ENCODE measurements at places on chromosomes 2 and 18. TPM values are rescaled to one million over a fixed set of nuclear protein-coding genes. Genes with fewer than 3 reads are reported as not detected.

GRCh38 chr2:151522556-151522955, 112.9 kb downstream of the RIF1 start:
- DNase-seq = no peak

GRCh38 chr18:26710470-26711096, 154.9 kb downstream of the AQP4 start:
- DNase-seq = no peak

DNA sequence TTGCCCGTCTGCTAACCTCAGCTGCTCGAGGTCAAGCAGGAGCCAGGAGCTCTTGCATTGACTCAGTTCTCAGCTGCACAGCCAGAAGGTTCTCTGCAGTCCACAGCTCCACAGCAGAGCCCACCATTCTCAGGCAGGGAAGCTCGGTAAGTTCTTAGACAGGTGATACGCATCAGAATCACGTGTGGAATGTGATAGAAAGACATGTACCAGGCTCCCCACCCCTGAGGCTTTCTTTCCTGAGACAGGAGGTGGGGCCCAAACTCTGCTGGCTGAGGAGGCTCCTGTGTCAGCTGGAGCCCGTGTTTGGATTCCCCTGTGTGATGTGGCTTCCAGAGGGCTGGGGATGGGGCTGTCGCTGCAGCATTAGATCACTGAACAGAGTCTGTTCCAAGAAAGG, 28.0 kb downstream of the DIPK1C start:
- no peak for DNase-seq

DNA sequence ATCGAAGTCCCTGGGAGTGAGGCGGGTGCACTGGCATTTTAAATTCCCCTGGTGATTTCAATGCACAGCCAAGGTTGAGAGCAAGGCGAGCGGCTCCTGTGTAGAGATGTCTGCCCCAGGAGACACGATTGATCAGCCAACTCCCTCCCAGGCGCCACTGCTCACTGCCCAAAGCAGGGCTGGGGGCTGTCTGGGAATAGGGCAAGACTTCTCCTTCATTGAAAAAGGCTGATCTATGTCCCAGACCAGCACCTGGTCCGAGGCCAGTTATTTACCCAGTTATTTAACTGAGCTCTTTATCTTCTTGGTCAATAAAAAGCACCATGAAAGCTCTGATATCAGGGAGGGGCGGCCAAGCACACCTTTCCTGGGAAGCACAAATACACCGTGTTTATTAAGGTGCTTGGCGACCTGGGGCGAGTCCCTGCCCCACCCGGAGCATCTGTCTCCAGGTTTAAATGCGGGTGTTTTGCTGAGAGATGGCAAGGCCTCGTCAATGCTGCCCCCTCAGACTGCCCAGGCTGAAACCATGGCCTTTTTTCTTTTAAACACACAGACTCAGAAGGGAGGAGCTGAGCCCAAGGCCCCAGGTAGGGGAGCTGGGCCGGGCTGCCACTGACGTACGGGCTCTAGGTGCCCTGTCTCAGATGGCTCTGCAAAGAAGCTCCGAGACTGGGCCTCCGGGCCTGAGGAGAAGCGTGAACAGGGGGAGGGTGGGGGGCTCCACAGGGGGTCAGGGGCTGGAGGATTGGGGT, 73.9 kb upstream of the HPCAL1 start:
- DNase-seq = peak; percentile 81

DNA sequence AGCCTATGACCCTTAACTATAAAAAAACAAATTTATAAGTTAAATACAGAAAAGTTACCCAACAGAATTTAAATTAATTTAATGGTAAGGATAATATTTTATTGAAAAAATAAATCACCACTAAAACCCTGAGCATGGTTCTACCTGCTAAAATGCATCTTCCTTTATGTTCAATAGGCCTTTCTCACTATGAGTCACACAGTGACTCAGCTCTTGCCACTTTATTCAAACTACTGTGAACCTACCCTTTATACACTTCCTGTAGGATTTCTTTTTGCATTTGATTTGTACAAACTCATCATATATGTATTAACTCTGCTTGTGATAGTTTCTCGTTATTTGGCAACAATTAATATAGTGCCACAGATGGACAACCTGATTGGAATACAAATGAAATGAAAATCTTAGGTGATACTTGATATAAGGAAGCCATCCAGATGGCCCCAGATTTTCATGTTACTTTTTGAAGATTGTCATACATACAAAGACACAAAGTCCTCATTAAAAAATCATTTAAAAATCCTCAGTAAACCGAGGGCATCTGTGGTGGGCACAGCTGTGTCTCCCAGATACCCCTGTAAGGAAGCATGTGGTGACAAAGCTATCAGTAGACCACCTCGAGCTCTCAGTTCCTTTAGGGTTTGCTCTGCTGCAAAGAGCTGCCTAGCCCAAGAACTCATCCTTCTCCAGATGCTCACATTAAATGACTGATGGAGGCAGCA, 55.2 kb upstream of the COBLL1 start:
- DNase-seq = peak; percentile 53

Gene ERICH2
- total RNA-seq = not detected

Gene NT5C1B
- not detected for total RNA-seq

Gene PARD3B
- total RNA-seq = 30.0 TPM

Gene YES1
- total RNA-seq = 78.2 TPM

DNA sequence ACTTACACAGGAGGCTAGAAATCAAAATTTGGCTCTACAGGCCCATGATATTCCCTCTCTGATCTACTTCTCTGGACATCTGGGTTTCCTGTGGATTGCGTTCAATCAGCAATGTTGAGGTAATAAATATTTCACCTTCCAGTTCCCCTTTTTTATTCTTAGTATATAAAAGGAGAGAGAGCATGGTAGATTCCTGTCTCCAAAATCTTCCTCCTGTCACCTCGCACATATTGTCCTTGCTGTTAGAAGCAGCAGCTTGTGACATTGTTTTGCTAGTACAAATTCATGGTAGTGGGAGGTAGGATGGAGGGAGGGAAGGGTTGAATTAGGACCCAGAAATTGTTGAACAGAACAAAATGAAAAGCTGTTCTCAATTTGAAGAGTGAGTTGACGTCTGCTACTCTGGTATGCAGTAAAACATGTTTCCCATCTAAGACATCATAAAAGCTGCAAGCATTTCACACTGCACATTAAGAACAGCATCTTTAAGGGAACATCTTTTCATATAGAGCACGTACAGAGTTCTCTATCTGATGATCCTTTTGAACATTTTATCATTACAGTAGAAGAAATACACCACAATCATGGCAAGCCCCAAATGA, 156.4 kb downstream of the RDH14 start:
- DNase-seq = no peak

Gene HOXD12
- not detected for total RNA-seq

Gene NOSTRIN
- 67.4 TPM for total RNA-seq

Measured in Peyer's patch (tissue), 4 donors.